Stimulated activated memory B cell treated with anti-CD40 and anti-IgM and Interleukin-4, amounts not matched to agents 10 μg/mL and 1 μg/mL and 100 μg/mL, for 72 hours (primary cell): ENCODE measurements at places on chromosomes 3 and 15.

- ATAC-seq: no peak
These were observed 10.8 kb downstream of the GHRL start for GRCh38 chr3:10281951-10282350.

GRCh38 chr3:19248143-19248542, 99.8 kb downstream of the KCNH8 start:
- no peak for ATAC-seq

DNA sequence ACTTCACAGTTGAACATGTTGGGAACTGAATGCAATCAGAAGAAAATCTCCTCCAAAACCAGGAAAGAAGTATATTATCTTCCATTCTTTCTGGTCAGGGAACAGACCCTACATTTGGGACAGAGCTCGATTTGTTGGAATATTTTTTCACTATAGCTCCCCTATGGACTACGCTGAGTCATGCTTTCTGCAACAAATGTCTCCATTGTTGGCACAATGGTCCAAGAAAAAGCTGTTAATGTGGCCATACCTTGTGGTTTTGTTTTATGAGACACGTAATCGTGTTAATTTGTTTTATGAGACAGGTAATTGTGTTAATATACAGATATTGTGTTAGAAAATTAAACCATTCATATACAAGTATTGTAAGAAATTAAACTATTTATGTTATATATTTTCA, 101.4 kb downstream of the TGFBR2 start:
- no peak for ATAC-seq

GRCh38 chr3:107710851-107711250, 188.1 kb downstream of the BBX start:
- ATAC-seq: no peak

DNA sequence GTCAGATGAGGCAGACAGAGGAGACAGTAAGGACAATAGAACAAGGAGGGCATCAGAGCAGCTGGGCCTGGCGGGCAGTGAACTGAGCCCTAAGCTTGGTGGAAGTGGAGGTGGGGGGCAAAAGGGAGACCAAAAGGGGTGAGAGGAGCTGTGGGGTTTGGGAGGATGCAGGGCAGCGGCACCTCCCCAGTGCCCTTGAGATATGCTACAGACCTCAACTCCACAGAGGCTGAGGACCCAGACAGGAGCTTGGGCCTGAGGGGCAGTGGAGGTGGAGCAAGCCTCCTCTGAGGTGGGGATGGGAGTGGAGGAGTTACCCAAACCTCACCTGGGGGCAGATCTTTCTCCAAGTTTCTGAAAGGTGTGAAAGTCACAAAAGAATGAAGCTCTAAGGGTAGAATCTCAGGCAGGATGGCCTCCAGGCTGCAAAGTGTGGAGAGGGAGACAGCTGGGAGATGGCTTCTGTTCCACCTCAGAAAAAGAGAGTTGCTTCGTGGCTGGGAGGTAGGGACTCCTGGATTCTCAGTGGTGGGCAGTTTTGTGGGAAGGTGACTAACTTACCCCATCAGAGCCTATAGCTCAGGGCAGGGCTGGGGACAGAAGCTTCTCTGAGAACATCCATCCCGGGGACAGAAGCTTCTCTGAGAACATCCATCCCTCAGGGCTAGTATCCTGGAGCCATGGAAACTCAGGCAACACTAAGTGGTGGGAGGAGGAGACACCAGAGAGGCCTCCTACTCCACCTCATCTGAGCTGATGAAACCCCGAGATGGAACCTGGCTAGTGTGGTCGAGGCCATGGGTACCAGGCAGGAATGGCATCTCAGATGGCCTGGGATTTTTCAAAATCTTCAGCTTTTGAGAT, 2.3 kb upstream of the CLK3 start:
- no peak for ATAC-seq

- no peak for ATAC-seq
These were observed 13.7 kb upstream of the GJD2 start for GRCh38 chr15:34768530-34768929.

DNA sequence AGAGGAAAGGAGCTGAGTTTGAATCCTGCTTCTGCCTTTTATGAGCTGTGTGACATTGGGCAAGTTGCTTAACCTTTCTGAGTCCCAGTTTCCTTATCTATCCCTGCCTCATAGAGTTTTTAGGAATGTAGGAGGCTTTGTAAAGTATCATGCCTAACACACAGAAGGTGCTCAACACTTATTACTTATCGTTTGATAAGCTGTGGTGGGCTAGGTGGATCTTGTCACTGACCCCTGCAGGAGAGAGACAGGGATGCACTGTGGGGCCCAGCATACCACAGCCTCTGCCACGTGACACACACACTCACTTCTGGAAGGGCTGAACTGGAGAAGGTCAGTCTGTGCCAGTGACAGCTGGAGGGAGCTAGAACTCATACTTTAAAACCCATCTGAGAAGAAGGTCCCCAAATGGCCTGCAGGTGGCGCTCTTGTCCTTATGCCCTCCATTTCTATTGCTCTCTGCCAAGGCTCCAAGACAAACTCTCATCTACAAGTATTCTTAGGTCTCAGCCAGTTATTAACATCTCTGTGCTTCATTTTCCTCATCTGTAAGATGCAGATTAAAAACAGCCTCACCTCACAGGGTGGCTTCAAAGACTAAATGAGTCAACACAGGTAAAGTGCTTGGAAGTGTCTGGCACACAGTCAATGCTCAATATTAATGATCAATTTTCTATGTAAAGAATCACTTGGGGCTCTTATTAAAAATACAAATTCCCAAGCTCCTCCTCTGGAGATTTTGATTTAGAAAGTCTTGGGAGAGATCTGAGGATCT, 57.5 kb upstream of the HACD2 start:
- ATAC-seq: peak; percentile 70

DNA sequence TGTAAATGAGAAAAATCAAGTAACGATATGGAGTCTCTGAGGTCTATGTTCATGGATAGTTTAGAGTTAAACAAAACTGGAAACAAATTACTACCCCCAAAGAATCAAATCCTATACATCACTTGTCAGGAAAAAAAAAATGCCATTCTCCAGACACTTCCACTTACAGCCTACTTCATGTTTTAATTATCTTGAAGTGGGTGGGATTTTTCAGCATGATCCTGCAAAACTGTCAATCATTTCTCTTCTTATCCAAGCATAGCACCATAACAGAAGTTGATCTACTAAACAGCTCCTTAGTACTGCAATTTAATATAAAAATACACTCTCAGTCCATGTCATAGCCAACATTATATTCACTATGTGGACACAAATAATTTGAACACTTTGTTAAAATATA, 833.9 kb downstream of the TUSC7 start:
- no peak for ATAC-seq

- ATAC-seq: no peak
These were observed 142.1 kb downstream of the NUP210 start for GRCh38 chr3:13277860-13278531.
